ENCODE measurements at places on chromosomes 2 and 18.

DNA sequence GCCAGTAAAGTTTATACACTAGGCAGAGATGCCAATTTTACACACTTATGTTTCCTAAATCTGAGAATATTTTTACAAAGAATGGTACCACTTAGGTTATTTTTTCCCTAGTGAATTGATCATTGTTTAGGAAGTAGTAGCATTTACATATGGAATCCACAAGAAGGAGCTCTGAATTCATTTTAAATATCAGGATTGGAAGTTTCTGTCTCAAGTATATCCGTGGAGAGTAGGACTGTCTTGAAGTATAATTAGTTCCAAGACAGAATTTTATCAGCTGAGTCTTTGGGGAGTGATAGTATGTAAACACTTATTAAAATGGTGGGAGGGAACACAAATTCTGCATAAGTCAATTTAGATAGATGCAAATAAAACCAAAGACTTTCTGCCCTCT, 82.3 kb upstream of the FAM98A start:
- no peak for DNase-seq

- no peak for DNase-seq
These were observed 199.3 kb upstream of the MYT1L start for GRCh38 chr2:2530334-2530733.

DNA sequence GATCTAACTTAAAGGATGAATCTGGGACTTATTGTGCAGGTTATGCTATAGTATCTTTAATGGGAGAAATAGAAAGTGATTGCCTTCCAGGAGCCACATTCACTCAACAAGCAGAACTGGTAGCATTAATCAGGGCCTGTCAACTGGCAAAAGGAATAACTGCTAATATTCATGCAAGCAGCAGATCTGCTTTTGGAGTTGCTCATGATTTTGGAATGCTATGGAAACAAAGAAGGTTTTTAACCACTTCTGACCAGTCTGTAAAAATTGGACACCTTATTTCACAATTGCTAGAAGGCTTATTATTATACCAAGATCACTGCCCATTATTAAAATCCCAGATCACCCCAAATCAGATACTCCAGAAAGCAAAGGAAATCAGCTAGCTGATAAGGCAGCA, 200.4 kb downstream of the MREG start:
- no peak for DNase-seq

- DNase-seq, result no peak
These were observed 40.7 kb upstream of the CCDC150 start for GRCh38 chr2:196598846-196599245.

DNA sequence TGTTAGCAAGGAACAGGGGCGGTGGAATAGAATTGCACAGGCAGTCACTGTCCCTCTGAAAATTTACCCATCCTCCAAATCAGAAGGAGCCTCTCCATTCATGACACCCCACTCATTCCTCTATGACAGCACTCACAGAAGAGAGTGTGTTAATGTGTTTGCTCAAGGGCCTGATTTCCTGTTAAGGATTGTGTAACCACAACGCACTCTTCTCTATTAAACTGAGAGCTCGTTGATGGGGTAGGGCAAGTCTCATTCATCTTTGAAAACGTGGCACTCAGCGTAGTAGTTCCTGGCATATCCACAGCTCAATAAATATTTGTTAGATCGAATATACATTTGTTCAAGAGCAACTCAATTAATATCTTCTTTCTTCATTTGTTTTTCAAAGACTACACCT, 106.4 kb downstream of the VAPA start:
- no peak for DNase-seq

DNA sequence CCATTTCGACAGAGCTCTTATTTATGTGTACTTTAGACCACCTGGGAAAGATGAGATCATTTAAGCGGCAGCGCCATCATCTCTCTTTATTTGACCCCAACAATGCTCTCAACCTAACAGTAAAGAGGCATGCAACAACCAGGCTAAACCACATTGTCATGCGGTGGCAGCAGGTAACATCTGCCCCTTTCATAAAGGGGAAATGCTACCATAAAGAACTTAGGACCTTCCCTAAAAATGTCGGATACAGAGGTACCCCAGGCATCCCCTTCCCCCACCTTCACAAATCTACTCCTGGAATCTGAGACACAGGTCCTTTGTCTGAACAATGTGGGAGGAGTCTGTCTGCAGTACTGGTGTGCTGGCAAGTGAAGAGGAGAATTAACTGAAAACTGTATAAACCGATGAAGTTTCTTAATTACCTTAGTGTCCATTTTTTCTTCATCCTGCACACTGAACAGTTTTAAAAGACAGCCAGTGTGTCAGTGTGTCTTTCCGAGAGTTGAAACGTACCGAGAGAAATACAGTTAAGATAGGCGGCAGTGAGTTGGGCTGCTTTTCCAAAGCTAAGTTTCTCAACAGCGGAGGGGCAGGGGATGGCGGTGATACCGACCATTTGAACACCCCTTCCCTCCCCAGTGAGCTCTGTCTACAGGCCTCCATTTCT, 1.9 kb downstream of the MEX3C start:
- DNase-seq, result peak; percentile 83

- no peak for DNase-seq
These were observed 167.8 kb upstream of the LYPD1 start for GRCh38 chr2:132837769-132838168.

GRCh38 chr2:55807900-55808299, 114.3 kb upstream of the PNPT1 start:
- DNase-seq, result no peak

DNA sequence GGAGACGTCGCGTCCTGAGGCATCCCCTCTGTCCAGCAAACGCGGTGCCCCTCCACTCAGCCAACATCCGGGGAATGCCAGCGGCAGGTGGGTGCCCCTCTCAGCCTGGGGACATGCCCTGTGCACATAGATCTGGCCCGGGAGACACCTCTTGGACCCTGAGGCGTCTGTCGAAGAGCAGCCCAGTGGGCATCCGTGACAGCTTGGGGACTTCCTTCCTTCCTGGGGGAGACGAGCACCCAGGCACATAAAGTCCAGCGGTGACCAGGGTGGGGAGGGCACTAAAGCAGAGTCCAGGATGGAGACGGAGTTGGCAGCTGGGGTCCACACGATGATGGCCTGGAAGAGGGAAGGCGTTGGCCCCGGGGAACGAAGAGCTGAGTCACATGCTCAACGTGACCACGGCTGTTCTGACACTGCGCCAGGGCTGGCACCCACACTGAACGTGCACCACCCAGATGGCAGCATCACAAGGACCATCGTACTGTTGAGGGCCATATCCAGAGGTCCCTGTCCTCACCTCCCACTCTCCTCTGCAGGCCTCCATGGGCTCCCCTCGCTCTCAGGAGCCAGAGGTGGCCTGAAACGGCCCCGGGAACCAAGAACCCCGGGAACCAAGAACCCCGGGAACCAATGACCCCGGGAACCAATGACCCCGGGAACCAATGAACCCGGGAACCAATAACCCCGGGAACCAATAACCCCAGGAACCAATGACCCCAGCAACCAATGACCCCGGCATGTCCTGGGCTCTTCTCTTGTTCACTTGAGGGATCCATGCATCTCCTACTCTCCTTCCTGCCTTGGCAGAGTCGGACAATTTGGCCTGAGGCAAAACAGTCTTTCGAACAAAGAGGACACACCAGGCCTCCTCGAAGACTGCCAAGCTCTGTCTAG, 22.6 kb downstream of the HDAC4 start:
- DNase-seq, result no peak

DNA sequence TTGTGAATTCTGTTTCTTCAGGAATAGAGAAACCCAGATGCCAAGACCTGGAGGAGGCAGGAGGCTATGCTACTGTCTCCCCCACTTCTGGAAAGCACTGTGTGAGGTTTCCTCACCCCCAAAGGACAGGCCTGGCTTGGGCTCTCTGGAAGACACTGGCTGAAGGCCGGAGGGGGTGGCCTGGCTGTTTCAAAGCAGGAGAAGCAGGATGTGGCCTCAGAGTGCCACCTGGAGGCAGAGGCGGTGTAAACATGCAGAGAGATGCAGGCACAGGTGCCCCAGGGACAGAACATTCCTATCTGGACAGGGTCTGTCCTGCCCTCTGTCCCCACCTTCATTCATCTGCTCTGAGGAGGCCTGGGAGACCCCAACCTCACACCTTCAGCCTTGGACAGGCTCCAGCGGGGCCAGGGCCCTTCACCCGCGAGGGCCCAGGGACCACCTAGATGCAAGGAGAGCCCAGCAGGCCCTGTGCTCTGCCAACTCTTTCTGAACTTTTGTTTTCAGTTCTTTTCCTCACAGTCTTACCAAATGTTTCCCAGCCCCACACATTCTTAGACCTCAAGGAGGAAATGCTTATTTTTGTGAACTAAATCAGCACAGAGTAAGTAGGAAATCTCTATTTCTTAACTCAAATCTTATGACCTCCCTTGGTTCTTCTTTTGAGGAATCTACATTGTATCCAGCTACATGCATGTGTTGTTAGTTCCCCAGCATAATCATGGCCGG, 79.2 kb downstream of the LONRF2 start:
- DNase-seq, result peak; percentile 82

DNA sequence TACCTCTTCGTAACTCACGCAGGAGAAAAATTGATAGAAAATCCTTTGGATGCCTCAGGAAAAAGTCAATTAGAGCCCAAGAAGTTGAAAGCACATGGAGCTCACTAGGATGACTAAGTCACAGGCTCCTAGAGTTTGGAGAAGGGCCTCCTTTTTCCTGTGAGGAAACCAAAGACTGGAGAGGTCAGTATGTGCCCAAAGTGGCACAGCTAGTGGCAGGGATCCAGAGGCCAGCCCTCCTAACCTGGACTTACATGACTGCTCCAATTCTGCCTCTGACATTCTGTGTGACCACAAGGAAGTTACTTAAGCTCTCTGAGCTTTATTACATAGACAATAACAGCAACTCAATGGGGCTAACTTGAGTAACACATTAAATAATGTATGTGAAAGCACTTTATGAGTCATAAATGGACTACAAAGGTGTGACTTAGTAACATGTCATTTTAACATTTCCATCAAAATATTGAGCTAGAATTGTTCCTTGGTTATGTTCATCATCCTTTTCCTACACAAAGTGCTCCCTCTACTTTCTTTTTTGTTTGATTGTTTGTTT, 91.6 kb downstream of the DHRS9 start:
- DNase-seq, result no peak

DNA sequence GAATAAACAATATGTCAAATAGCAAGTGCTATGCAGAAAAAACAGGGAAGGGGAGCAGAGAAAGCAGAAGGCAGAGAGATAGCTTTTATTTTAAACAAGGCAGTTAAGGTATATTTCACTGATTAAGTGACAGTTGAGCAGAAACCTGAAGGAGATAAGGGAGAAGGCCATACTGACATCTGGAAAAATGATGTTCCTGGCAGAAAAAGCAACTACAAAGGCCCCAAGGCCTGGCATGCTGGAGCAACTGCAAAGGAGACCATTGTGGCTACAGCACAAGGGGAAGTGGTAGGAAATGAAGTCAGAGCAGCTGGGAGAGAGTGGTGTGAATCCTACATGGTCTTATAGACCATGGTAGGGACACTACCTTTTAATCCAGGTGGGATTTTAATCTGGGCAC, 8.9 kb upstream of the PCBP1 start:
- DNase-seq, result no peak

DNA sequence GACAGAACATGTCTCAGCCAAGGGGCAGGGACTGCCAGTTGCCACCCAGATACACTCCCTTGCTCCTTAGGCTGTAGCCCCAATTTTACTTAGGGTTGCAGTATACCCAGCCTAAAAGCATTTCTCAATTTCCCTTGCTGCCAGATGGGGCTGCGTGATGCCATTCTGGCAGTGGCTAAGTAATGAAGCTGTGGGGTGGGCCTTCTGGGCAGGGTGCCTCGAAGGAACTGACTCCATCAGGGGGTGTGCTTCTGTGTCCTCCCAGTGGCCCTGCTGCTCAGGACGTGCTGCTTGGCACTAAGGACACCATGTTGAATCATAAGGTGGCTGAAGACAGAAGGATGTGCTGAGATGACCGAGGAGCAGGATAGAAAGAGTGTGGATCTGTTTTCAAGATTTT, 74.2 kb downstream of the VWA3B start:
- no peak for DNase-seq

GRCh38 chr18:51491678-51492372, 294.3 kb upstream of the MEX3C start:
- no peak for DNase-seq

DNA sequence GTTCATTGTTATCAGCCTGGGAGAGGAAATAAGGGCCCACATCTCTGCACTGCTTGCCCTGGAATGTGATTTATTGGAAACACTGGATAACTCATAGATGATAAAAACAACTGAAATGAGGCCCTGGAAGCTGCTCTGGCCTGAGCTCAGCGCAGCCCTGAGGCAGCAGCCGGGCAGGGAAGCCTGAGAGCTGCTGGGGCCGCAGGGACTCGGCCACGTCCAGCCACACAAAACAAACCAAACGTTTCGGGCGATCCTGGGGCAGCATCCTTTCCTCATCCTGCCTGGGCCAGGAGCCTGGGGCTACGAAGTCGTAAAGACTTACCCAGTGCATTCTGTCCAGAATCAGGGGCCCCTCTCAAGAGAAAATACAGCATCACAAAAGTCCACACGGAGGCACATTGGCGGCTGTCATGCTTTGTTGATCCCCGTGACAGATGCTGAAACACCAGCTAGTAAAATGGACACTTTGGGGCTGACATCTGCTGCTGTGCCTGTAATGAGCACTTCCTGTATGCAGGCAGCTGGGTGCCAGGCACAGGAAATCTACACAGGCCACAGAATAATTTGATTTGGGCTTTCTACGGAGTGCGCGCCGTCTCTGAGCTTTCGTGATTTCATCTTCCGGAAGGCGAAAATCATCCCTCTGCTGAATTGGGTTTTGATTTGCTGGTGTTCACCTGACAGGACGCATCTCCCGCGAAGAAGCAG, 250.6 kb downstream of the EIPR1 start:
- no peak for DNase-seq

DNA sequence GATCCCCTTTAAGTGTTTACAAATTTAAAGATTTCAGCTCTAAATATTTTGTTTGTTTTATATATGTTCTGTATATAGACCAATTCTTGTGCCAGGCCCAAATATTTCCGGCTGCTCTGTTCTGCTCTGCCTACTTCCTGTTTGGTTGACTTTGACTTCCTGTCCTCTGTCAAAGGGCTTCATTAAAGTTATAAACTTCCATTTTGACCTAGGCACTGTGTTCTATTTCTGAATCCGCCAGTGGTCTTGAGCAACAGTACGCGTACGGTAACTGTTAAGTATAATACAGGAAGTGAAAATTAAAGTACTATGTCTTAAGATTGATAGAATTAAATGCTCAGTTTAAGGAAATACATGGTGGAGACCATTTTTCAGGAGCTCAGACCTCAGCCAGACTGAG, 13.5 kb upstream of the REL start:
- DNase-seq, result no peak

Measured in HAP-1 (cell line).